Breast epithelium (tissue), 4 donors: ENCODE measurements at places on chromosomes 7 and 10. TPM values are rescaled to one million over a fixed set of nuclear protein-coding genes. Genes with fewer than 3 reads are reported as not detected.

The MOGAT3 gene
- 2.6 TPM for total RNA-seq

The KCP gene
- total RNA-seq: 2.2 TPM

The HSPA12A gene
- total RNA-seq: 13.2 TPM

The SKAP2 gene
- 46.5 TPM for total RNA-seq

The TYW1B gene
- 10.2 TPM for total RNA-seq

The SORBS1 gene
- total RNA-seq: 455 TPM

The C7orf57 gene
- total RNA-seq: not detected

GRCh38 chr7:17062151-17063044, 180.6 kb upstream of the AGR3 start:
- H3K36me3 ChIP-seq: no peaks in the 10 kb centered on the region
- H3K4me1 ChIP-seq: no peaks in the 10 kb centered on the region
- no peak overlapping the region for H3K4me3 ChIP-seq
- no peaks in the 10 kb centered on the region for H3K27me3 ChIP-seq
- DNase-seq: no peak

- no peaks in the 10 kb centered on the region for H3K4me1 ChIP-seq
- no peak overlapping the region for H3K27ac ChIP-seq
- no peaks in the 10 kb centered on the region for H3K36me3 ChIP-seq
- no peaks in the 10 kb centered on the region for H3K27me3 ChIP-seq
Measured at GRCh38 chr7:137373507-137373906, 30.0 kb upstream of the PTN start.

DNA sequence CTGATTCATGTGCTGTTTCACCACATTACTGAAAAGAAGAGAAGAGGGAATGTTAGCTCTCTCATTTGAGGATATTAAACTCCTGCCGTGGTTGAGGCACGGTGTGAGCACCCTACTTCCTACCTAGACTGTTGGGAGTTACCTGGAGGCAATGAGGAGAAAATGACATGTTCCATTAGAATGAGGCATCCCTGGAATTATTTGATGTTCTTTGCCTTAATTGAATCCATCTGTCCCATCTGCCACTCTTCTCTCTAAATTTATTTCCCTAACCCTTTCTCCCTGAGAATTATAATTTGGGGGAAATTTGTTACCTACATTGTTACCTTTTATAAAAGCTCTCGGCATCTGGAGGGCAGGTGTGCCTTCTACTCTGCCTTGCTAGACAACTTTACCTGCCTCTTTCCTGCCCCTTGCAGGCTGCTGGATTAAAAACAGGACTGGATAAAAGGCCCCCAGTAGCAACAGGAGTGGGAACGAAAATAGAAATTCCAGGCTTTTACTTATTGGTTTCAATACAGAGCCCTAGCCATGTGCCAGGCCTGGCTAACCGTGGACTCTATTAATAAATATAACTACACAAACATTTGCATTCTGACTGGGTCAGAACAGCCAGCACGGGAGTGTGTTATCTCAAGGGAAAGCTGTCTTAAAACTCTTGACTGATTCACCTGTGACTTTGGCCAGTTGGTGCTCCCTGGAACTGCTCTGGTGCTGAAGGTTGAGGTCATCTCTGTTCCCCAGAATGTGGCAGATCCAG, 4.4 kb upstream of the ATXN7L1 start:
- no peak for DNase-seq
- H3K4me3 ChIP-seq: no peak overlapping the region
- no peaks in the 10 kb centered on the region for H3K4me1 ChIP-seq
- H3K27me3 ChIP-seq: no peaks in the 10 kb centered on the region

DNA sequence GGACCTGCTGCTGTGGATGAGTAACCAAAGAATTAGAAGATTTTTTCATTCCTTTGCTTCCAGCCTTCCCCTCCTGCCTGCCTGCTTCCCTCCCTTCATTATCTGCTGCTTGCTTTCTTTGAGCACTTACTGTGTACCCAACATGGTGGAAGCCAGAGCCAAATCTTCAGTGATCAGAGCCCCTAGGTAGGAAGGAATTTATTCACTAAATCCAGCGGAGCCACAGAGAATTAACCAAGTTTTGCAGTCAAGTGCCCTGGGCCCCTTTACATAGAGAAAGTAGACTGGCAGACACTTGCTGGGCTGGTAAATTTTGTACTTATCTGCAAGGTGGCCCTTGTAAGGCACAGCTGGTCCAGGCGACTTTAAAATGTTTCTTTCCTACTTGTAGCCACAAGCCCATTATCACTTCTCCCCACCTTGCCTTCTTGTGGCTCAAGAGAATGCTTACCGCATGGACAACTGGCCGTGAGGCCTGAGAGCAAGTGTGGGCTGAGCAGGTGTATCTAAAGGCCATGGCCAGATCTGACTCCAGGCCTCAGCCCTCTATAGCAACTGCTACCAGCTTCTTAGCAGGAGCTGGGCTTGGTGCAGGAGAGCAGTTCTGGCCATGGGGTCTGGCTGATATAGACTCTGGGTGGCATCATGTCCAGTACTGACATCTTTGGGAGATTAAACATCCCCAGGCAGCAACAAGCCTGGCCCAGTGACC, 11.1 kb downstream of the UNC5B start:
- no peaks in the 10 kb centered on the region for H3K36me3 ChIP-seq
- no peak overlapping the region for H3K27ac ChIP-seq
- H3K27me3 ChIP-seq: no peaks in the 10 kb centered on the region
- no peak for DNase-seq
- no peaks in the 10 kb centered on the region for H3K4me1 ChIP-seq

DNA sequence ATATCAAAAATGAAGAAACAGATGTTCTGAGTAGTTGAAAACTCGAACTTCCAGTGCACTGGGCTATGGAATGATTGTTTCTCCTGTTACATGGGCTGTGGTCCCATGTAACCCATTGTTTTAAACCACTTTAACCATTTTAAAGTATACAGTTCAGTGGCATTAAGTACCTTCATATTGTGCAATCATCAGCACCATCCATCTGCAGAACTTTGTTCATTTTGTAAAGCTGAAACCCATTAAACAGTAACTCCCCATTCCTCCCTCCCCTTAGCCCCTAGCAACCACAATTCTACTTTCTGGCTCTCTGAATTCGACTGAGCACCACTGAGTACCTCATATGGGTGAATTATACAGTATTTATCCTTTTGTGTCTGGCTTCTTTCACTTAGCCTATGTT, 217.4 kb downstream of the LRMDA start:
- no peaks in the 10 kb centered on the region for H3K27me3 ChIP-seq
- DNase-seq: no peak
- no peak overlapping the region for H3K4me3 ChIP-seq
- no peaks in the 10 kb centered on the region for H3K4me1 ChIP-seq
- no peak overlapping the region for H3K27ac ChIP-seq
- no peaks in the 10 kb centered on the region for H3K36me3 ChIP-seq

DNA sequence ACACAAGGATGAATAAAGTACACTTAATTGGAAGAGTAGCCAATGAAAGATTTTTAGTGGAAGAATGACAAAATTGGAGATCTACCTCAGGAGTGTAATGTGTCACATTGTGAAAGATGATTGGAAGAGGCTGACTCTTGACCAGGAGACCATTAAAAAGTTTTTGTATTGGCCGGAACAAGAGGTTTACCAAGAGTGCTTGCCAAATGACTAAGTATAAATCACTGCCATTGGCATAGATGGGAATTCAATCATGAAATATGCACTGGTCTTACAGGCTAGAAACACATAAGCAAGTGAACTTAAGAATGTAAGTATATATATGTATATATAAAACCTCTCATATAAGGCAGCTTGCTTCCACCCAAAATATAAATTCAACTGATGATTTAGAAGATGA, 58.7 kb upstream of the TFEC start:
- H3K4me1 ChIP-seq: no peaks in the 10 kb centered on the region
- H3K4me3 ChIP-seq: no peak overlapping the region
- no peaks in the 10 kb centered on the region for H3K27me3 ChIP-seq
- DNase-seq: no peak
- H3K27ac ChIP-seq: no peak overlapping the region
- no peaks in the 10 kb centered on the region for H3K36me3 ChIP-seq

DNA sequence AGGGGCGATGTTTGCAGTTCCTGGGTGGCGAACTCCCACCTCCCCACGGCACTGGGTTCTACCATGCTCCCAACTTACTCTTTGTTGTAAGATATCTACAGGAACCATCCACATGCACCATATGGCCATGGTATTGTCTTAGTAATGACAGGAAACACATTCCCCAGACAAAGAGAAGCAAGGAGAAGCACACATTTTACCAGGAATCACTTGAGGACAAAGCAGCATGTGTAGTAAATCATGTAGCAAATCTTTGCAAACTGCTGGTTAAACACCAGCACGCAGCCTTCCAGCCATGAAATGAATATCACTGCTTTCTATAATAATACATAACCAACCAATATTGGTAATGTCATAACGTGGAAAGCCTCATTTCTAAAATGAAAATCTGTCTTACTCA, 101.2 kb downstream of the NRP1 start:
- H3K4me3 ChIP-seq: no peak overlapping the region
- no peaks in the 10 kb centered on the region for H3K36me3 ChIP-seq
- no peaks in the 10 kb centered on the region for H3K4me1 ChIP-seq
- H3K27me3 ChIP-seq: no peaks in the 10 kb centered on the region
- no peak overlapping the region for H3K27ac ChIP-seq

- H3K27ac ChIP-seq: no peak overlapping the region
- H3K4me3 ChIP-seq: no peak overlapping the region
- no peaks in the 10 kb centered on the region for H3K36me3 ChIP-seq
- H3K27me3 ChIP-seq: no peaks in the 10 kb centered on the region
Measured at GRCh38 chr7:26584987-26585665, 279.3 kb downstream of the SKAP2 start.

- peak overlapping the region; percentile 55 for H3K27ac ChIP-seq
- H3K27me3 ChIP-seq: no peaks in the 10 kb centered on the region
- H3K4me1 ChIP-seq: peaks cover 27% of the 10 kb centered on the region
Measured at GRCh38 chr10:119896061-119896655, 3.6 kb downstream of the SEC23IP start.

- H3K27ac ChIP-seq: no peak overlapping the region
- no peaks in the 10 kb centered on the region for H3K4me1 ChIP-seq
- DNase-seq: no peak
- no peaks in the 10 kb centered on the region for H3K27me3 ChIP-seq
- no peak overlapping the region for H3K4me3 ChIP-seq
Measured at GRCh38 chr7:47693216-47693615, 111.3 kb upstream of the TNS3 start.

- H3K36me3 ChIP-seq: no peaks in the 10 kb centered on the region
- no peaks in the 10 kb centered on the region for H3K4me1 ChIP-seq
- H3K27ac ChIP-seq: no peak overlapping the region
- H3K27me3 ChIP-seq: no peaks in the 10 kb centered on the region
Measured at GRCh38 chr10:115278294-115278693, 185.1 kb downstream of the ATRNL1 start.

GRCh38 chr10:64320448-64320847, 799.2 kb downstream of the REEP3 start:
- no peak overlapping the region for H3K4me3 ChIP-seq
- H3K27ac ChIP-seq: no peak overlapping the region
- no peak for DNase-seq
- H3K36me3 ChIP-seq: no peaks in the 10 kb centered on the region
- H3K4me1 ChIP-seq: no peaks in the 10 kb centered on the region

- no peak overlapping the region for H3K27ac ChIP-seq
- H3K4me1 ChIP-seq: no peaks in the 10 kb centered on the region
- no peak overlapping the region for H3K4me3 ChIP-seq
- no peaks in the 10 kb centered on the region for H3K36me3 ChIP-seq
Measured at GRCh38 chr10:45561952-45562351, 110.6 kb downstream of the ZFAND4 start.

DNA sequence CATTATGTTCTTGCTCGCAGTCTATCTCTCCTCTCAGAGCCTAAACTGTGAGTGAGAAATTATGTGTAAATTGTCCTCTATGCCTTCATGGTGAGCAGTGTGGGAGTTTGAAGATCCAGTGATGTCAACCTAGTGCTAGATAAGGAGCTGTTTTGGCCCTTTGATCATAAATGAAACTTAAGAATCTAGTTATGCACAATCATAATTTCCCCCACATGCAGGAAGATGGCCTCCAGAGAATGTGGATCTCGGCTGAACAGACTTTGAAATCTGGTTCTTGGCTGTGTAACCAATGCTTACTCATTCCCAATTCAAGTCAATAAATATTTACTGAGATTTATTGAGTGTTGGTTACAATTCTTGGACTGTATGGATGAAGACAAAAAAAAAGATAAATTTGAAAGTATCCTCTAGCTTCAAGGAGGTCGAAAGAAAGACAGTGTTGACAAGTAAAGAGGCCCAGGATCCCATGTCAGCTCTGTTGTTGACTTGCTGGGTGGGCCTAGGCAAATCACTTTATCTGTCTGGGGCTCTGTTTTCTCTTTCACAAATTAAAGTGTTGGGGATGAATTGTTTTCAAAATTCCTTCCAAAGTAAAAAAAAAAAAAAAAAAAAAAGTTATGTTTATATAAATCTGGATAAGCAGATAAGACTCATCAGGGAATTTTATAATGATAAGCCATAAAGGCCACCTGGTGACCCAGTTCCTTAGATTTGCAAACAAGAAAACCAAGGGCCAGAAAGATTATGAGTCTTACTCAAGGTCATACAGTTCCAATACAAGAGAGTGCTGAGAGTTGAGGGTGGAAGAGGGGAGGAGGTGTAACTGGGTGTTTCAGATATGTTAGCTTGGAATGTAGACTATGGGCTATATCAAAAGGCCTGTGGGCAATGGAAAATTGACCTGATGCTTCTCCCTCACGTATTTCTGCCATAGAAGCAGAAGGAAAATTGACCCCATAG, 969.9 kb downstream of the KCNMA1 start:
- H3K4me3 ChIP-seq: no peak overlapping the region
- no peak overlapping the region for H3K27ac ChIP-seq
- H3K4me1 ChIP-seq: no peaks in the 10 kb centered on the region
- no peaks in the 10 kb centered on the region for H3K36me3 ChIP-seq

- H3K36me3 ChIP-seq: no peaks in the 10 kb centered on the region
- DNase-seq: no peak
- H3K4me3 ChIP-seq: peak overlapping the region; percentile 27
- no peaks in the 10 kb centered on the region for H3K27me3 ChIP-seq
- H3K4me1 ChIP-seq: no peaks in the 10 kb centered on the region
Measured at GRCh38 chr7:155961241-155962190, 149.3 kb upstream of the SHH start.

DNA sequence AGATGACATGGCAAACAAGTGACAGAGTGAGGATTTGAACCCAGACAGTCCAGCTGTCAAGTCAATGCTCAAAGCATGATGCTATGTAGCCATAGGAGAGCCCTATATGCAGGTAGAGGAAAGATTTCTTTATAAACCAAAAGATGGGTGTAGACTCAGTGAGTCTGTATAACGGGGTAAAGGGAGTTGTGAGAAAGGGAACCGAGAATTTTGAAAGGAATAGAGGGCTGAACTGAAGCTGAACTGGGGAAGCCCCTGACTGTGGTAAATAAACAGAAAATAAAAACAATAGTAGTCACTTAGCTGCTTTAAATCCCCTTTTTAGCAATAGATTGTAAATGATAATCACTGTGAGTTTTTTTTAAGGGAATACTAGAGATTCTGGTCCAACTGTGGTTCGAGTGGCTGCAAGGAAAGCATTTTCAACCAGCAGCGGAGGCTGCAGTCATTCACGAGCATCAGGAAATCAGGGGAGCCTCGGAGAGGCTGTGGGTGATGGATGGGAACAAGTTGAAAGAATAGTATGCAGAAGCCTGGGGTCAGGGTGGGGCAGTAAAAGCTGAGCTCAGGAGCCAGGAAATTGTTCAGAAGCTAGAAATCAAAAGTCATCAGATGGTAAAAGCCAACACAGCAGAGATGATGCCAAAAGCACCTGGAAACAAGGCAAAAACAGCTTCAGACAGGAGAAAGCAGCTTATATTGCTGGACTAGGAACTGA, 393.5 kb downstream of the GFRA1 start:
- no peaks in the 10 kb centered on the region for H3K36me3 ChIP-seq
- no peak overlapping the region for H3K4me3 ChIP-seq
- no peak overlapping the region for H3K27ac ChIP-seq
- no peaks in the 10 kb centered on the region for H3K4me1 ChIP-seq
- no peak for DNase-seq
- H3K27me3 ChIP-seq: no peaks in the 10 kb centered on the region
